ENCODE measurements at places on chromosomes 7 and 10. TPM values are rescaled to one million over a fixed set of nuclear protein-coding genes. Genes with fewer than 3 reads are reported as not detected.

ZNF485 gene
- total RNA-seq: 5.7 TPM

CCL26 gene
- not detected for total RNA-seq

DNA sequence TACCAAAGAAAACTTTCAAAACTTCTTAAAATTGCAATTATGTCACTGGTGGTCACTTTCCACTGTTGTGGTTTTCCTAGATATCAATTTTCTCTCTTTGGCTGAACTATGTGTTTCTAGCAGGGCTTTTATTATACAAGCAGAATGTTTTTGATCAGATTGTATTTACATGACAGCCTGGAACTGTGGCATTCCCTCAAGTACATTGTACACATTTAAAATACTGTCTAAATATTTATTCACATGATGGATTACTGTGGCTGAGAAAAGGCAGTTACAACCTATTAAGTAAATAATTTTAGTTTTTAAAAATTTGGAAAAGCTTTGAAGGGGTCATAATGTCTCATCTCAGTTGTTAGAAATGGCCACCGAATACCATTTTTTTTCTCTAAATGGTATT, 231.9 kb upstream of the PPP1R3A start:
- DNase-seq: no peak

- DNase-seq: no peak
These were observed 417.0 kb downstream of the TYW1 start for GRCh38 chr7:67413670-67414069.

DNA sequence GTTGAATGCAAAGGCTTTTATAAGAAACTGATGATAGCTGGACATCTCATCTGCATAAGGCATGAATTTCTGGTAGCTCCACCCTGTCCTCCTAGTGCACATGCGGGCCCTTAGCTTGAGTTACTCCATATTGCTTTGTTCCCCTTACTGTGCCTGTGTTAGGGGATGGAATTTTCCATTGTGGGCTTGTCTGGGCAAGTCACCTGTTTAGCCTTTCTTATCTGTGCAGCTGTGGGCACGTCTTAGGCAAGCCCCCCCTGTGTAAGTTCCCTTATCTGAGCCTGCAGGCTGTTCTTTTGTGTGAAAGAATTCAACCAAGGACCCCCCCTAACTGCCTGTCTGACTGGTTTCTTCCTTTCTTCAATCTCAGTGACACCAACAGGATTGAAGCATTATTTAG, 14.5 kb upstream of the CROT start:
- no peak for DNase-seq

DNA sequence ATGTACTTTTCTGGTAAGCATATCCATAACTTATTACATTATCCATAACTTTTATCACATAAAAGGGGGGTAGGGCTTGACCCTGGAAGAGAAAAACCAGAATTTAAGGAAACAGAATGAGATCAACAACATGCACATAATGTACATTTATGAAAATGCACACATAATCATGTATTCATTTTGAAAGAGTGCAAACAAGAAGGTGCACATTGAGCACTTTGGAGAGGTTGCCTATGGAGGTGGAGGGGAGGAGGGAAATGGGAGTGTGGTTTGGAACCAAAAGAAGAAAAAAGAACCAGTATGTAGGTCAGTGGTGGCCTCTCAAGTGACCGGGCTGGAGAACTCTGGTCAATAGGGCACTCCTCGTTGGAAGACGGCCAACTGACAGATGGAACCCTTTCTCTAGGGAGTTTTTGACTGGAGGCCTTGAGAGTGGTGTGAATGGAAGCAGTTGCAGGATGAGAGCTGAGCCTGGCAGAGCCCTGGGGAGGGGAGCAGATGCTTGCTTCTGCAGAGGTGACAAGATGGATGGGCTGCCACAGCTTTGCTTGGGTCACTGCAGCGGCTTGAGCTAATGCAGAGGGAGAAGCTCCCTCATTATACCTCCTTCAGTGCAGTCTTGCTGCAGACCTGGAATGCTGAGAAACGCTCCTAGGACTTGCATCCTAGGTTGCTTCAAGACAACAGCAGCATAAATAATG, 192.7 kb downstream of the SEC23IP start:
- no peak for DNase-seq

MINDY4 gene
- 0.96 TPM for total RNA-seq

DNA sequence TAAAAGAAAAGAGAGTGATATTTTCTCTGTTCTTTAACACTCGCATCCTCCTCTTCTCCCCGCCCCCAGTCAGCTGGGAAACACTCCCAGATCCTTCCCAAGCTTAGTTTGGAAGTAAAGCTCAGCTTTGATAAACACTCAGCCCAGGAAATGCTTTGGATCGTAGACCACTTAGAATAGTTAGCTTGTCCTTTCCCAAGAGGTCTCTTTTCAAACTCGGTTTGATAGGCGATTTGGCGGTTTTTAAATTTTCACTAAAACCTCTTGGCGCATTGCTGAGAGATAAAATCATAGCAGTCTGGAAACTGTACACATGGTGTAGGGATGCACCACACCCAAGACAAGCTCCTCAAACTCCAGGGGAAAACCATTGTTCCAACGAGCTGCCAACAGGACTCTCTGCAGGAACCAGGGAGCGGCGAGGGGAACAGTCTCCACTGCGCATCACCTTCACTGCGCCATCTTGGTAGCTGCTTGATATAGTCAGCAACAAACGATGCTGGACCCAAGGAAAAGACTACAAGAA, 22.3 kb downstream of the SMURF1 start:
- no peak for DNase-seq

DNA sequence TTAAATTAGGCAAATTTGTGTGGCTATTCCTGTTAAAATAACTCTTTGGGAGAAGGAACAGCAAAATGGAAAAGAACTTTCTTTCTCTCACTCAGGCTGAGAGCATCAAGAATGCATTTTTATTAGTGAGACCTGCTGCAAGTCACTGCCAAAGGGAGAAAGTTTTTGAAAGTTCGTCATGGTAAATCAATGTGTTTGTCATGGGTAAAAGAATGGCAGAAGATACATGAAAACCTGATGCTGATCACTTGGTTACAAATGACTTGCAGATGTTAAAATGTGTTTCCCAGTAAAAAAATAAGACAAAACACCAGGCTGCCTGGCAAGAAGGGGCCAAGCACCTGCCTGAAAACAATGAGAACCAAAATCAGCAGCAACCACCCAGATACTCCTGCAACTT, 484.7 kb upstream of the NRP1 start:
- DNase-seq: no peak

- no peak for DNase-seq
These were observed 495.9 kb downstream of the XPNPEP1 start for GRCh38 chr10:109427411-109427810.

- no peak for DNase-seq
These were observed 750.7 kb downstream of the SUGCT start for GRCh38 chr7:40885503-40885902.

GRCh38 chr7:106392590-106392989, 107.8 kb upstream of the NAMPT start:
- no peak for DNase-seq

GRCh38 chr10:78890506-78890905, 178.3 kb upstream of the ZMIZ1 start:
- DNase-seq: no peak

DNA sequence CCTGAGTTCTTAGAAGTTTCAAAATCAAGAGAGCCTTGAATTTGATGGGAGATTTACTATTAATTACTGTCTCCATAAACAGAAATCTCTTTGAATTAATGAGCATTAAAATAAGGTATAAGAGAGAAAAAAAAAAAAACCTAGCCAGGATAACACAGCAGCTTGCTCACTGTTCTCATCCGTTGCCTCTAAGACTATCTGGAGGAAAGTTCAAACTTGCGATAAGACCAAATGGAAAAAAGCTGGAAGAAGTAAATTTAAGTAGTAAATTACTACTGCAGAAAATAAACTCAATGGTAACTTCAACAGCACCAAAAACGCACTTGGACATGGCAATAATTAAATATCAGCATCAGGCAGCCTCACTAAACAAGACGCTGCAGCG, 36.7 kb downstream of the GNA12 start:
- no peak for DNase-seq

DNA sequence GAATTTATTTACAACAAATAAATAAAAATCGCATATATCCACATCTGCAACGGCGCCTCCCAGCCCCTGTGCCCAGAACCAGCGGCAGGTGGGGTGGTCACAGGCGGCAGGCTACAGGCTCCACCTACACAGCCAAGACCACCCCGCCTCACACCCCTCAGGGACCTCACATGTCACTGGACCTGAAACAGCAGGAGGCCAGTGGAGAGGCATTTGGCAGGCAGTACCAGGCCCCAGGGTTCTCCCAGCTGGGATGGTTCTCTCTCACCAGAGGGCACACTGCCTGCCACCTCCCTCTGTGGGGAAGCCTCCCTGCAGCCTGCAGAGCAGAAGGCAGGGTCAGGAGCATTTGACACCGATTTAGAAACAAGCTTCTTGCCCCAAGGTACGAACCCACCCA, 81.5 kb downstream of the MAD1L1 start:
- no peak for DNase-seq

DNA sequence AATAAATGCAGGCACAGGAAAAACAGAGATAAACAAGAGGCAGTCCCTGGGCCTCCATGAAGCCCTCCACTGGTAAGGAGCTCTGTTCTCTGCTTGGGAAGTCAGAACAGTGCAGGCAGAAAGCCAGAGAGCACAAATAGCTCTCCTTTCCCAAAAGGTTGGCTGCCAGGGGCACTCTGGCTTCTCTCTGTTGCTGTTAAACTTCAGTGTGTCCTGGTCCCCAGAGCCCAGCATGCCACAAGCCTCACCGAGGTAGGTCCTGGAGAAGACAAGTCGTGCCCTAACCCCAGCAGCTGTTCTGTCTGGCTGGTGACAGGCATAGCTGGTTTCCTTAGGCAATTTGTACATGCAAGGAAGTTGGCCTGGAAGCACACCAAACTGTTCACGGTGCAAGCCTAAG, 17.3 kb downstream of the SLC16A12 start:
- DNase-seq: no peak

DNA sequence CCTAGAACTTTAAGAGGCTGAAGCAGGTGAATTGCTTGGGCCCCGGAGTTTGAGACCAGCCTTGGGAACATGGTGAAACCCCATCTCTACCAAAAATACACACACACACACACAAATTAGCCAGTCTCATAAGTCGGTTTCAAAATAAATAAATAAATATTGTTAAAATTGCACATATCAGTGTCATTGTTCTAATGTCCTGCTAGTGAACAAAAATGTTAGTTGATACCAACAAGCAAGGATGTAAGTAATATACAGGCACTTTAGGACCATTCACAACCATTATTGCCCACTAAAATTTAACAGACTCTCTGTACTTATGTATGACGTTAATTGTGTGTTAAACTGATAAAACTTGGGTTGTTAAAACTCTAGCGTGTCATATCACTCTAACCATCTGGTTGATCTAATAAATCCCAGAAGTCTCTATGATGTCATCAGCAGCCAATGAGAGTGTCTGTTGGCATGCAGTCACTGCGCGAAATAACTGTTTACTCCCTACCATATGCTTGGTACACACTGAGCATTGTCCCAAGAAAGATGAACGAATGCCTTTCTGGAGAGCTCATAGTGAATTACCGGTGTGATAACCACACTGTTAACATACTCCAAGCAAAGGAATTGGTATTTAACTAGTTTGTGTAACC, 30.4 kb upstream of the OTUD1 start:
- DNase-seq: no peak

TMEM139 gene
- 0.73 TPM for total RNA-seq

GRCh38 chr10:49068209-49068608, 47.1 kb downstream of the VSTM4 start:
- no peak for DNase-seq

- DNase-seq: no peak
These were observed 137.5 kb upstream of the RHEB start for GRCh38 chr7:151657173-151657572.

DNA sequence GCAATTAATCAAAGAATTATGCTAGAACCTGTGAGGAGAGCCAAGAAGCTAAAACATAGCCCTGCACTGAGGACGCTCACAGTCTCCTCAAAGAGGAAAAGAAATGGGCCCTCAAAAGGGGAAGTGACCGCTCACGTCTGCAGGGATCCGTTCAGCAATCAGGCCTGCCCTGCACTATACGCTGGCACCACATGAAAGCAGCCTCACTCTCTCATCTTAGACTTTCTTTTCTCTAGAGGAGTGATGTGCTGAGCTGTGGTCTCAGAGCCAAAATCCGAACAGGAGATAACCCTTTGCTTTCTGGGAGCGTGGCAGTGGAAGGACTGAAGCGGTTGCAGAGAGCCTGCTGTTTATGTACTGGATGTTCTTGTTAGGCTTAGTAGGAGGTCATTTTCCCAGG, 6.3 kb upstream of the IL2RA start:
- DNase-seq: no peak

DNA sequence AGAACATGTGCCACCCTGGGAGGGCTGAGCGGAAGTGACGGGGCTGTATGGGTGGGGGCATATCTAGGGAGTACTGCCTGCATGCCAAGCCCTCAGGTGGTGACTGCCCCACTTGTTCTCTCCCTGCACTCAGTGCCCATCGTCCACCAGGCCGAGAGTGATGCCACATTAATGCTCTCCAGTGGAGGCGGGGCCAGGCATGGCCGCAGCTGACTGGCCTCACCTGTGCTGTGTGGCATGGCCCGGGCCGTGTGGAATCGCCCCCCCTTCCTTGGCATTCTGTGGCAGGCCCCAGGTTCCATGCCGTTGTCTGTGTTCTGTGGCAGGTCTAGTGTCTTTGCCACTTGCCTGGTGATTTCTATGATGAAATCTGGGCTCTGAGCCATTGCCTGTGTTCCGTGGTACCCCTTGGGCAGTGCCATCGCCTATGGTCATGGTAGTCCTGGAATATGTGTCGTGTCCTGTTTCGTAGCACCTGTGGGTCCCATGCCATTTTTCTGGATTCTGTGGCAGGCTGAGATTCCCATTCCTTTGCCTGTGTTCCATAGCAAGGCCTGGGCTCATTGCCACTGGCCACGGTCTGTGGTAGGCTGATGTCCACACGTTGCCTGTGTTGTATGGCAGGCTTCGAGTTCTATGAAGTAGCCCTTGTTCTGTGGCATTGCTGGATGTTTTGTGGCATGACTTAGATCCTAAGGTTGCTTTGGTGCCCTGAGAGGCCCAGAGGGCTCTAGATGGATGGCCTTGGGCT, 8.9 kb downstream of the FLNC start:
- no peak for DNase-seq

DNA sequence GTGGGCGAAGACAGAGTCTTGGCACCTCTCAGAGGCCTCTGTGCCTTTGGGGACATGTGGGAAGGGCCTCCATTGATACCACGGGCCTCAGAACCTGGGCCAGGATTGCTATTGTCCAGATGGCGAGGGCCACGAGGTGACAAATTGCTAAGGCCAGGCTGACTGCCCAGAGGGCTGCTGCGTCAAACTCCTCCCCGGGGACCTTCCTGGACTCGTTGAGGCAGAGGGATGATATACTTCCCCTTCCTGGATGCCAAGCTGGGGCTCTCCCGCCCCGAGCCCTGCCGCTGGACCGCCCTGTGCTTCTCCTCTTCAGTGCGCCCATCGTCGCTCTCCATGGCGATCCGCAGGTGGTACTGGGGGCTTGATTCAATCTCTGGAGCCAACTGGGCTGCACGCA, 58.9 kb downstream of the LRRC72 start:
- no peak for DNase-seq

ODAD2 gene
- not detected for total RNA-seq

SPDYE2 gene
- not detected for total RNA-seq

DNA sequence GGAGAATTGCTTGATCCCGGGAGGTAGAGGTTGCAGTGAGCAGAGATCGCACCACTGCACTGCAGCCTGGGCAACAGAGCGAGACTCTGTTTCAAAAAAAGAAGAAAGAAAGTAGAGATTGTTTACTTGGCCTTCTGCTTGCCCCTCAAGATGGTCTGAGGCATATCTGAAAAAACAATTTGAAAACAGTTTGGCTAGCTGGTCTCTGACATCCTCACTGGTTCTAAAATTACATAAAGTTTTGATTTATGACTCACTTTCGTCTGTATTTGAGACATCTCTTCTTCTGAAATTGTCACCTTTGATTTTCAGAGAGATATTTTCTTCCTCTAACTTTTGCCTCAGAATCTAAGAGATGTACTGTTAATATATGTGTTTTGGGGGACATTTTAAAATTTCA, 49.6 kb upstream of the HELLS start:
- no peak for DNase-seq
